NCI-H1436 (cell line): ENCODE measurements at places on chromosomes 1 and 21.

- no peak for DNase-seq
These were observed 1.0 kb downstream of the MANEAL start for GRCh38 chr1:37794372-37795339.

GRCh38 chr1:40143891-40144575, 17.2 kb upstream of the RLF start:
- DNase-seq: peak; percentile 48

- no peak for DNase-seq
These were observed 342.4 kb downstream of the NPHP4 start for GRCh38 chr1:5649795-5650194.

GRCh38 chr1:154669464-154670282, 61.7 kb upstream of the ADAR start:
- peak; percentile 71 for DNase-seq

GRCh38 chr1:22317920-22318243, 133.8 kb upstream of the ZBTB40 start:
- no peak for DNase-seq

- DNase-seq: no peak
These were observed 94.6 kb upstream of the ARHGEF16 start for GRCh38 chr1:3359756-3360440.

GRCh38 chr1:47993881-47994625, 3.1 kb downstream of the TRABD2B start:
- DNase-seq: no peak

- DNase-seq: no peak
These were observed 2.7 kb downstream of the CDKN2C start for GRCh38 chr1:50972766-50973165.

DNA sequence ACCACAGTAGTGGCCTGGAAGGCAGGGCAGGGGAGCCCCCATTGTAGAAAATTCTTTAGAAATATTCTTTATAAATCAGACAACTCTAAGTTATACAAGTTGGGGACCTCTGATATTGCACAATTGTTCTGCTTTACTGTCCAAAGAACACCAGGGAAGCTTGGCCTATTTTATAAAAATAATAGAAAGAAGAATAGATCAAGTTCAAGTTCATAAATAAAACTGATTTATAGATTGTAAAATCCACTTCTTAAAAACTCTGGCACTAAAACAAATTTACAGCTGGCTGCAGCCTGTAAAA, 55.0 kb upstream of the GALNT2 start:
- DNase-seq: no peak

- no peak for DNase-seq
These were observed 2.5 kb upstream of the CDKN2C start for GRCh38 chr1:50967416-50968157.

GRCh38 chr21:39952265-39952664, 85.0 kb downstream of the PCP4 start:
- peak; percentile 25 for DNase-seq

GRCh38 chr1:68338081-68338480, 105.8 kb upstream of the WLS start:
- DNase-seq: no peak

GRCh38 chr1:46784666-46785065, 14.2 kb upstream of the CYP4B1 start:
- DNase-seq: no peak

- no peak for DNase-seq
These were observed 123.7 kb downstream of the SMYD2 start for GRCh38 chr1:214404571-214405213.

DNA sequence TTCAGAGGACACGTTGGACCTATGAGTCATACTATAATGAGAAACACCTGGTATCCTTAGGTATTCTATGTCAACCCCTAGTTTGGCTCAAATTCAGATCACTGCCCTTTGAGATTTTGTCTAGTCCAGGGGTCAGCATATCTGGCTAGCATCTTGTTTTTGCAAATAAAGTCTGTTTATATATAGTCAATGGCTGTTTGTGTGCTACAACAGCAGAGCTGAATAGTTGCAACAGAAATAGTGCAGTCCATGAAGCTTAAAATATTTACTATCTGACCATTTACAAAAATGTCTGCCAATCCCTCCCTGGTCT, 48.5 kb upstream of the EDEM3 start:
- DNase-seq: no peak

- DNase-seq: no peak
These were observed 35.7 kb downstream of the MORN1 start for GRCh38 chr1:2355373-2356261.

DNA sequence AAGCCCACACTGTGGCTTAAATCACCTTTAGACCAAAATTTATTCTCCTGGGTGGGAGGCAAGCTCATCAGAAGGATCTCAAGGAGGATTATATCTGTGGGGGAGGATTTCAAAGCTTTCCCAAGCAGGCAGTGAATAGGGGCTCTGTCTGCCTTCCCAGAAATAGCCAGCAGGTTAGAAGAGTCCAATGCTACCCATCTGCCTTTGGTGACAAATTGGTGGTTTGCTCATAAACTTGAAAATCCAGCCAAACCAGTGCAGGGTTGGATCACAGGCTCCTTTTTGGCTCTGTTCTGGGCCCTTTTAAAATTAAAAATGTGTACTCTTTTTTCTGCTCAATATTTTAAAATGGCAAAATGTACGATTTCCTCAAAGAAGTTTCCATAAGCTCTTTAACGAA, 118.9 kb upstream of the ZC3H11B start:
- DNase-seq: no peak

- no peak for DNase-seq
These were observed 76.8 kb downstream of the FOXJ3 start for GRCh38 chr1:42258218-42258617.

DNA sequence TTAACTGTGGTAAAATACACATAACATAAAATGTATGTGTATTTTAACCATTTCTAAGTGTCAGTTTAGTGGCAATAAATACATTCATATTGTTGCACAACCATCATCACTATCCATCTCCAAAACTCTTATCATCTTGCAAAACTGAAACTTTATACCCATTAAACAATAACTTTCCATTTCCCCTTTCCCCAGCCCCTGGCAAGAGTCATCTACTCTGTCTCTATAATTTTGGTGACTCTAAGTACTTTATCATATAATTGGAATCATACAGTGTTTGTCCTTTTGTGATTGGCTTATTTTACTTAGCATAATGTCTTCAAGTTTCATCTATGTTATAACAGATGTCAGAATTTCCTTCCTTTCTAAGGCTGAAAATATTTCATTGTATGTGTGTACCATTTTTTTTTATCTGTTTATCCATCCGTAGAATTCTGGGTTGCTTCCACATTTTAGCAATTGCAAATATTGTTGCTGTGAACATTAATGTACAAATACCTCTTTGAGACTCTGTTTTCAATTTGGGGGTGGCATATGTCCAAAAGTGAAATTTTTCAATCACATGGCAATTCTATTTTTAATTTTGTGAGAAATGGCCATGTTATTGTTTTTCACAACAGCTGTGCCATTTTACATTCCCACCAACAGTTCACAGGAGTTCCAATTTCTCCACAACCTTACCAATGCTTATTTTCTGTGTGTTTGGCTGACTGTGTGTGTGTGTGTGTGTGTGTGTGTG, 153.9 kb upstream of the GORAB start:
- no peak for DNase-seq

DNA sequence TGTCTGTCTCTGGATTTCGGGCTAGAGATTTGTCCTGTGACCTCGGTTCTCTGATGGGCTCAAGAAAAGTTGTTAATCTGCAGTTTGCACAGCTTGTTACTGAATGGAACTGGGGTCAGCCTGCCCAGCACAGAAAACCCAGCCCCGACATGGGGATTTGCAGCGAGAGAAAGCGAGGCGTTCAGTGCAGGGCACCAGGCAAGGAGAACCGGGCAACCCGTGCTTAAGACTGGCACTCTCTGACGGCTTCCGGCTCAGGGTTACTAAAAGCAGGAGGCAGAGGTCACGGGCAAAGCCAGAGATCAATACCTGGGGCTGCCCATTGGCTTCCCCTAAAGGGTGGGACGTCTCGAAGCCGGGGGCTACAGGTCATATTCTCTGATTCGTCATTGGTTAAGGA, 29.9 kb upstream of the COL6A1 start:
- DNase-seq: no peak

GRCh38 chr1:26747048-26747447, 40.7 kb upstream of the PIGV start:
- no peak for DNase-seq

- no peak for DNase-seq
These were observed 51.3 kb upstream of the PLA2G2C start for GRCh38 chr1:20237646-20238045.

GRCh38 chr1:33288976-33289857, 31.7 kb downstream of the A3GALT2 start:
- DNase-seq: no peak

- DNase-seq: no peak
These were observed 154.2 kb downstream of the ASTN1 start for GRCh38 chr1:177010211-177010825.

DNA sequence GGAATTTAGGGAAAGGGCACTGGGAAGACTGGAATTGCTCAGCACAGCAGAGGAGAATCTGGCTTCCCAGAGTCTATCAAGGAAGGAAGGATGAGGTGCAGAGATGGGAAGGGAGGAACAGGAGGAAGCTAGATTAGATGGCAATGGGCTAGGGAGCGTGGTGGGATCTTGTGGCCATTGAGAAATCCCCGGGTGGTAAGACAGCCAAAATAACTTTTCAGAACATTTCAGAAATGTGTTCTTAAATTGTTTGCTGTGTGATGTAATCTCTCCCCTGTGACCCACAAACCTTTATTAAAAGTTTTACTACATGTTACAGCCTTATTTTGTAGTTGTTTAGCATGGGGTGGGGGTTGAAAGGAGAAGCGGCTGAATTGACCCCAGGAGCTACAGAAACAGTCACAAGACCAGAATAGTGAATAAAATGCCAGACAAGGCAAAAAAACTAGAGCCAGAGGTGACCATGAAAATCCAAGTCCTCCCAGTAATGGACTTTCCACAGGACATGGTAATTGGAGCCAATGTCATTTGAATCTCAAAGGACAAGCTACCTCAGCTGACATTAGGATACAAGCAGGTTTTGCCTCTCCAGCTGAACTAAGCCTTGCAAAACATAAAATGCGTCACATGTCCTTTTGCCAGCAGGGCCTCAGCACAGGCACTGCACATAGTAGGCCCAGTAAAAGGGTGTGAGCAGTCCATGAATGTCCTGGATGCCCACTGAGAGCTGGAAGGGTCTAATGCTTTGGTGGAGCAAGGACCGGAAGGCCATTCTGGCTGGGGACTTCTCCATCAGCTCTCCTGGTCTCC, 980 bp upstream of the AHCYL1 start:
- DNase-seq: no peak

- no peak for DNase-seq
These were observed 10.3 kb upstream of the C1orf198 start for GRCh38 chr1:230878591-230878990.

DNA sequence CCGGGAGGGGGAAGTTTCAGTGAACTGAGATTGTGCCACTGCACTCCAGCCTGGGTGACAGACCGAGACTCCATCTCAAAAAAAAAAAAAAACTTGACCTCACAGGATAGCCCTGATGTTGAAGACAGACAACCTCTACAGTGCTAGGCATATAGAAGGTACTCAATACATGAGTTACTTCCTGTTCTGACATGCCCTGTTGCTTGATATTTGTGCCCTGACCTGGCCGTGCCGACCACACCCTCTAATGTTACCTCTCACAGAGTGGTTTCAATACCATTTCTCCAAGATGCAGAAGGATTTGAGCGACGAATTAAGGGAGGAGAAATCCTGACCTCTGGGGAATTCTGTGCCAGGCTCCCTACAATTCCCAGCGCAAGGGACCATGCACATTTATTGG, 5.2 kb downstream of the PTAFR start:
- DNase-seq: no peak

DNA sequence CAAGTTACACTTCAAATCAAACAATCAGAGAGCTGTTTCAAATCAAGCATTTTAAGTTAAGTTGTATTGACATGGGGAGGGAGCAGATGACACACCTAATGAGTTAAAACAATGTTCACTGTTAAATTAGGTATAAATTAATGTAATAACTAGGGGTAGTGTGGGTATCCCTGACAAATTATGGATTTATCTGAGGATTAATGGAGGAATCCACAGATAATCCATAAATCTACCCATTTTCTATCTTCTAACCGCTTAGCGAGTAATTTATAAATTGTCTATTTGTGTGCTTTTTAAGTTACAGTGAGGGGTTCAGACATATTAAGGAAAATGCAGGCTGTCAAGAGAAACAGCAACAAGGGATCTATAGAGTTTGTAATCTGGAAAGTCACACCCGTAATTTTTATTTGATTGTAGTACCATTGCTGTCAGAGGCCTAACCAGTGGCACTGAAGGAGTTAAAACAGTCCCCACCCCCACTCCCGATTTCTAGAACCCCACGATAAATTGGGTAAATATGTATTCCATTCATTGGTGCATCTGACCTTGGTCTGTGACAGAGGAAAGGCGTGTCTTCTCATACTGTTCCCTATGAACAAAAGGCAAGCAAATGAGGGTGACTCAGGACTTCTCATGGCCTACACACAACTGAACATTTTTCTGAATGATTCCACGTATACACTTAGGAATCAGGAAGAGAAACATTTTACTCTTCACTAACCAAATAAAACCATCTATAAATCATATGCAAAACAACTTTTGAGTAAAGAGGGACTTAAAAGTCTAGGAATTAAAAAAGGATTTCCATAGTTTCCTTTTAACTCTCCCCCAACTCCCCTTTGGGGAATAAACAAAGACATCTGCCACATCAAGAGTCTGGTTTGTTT, 7.4 kb downstream of the IRF2BP2 start:
- DNase-seq: peak; percentile 75

DNA sequence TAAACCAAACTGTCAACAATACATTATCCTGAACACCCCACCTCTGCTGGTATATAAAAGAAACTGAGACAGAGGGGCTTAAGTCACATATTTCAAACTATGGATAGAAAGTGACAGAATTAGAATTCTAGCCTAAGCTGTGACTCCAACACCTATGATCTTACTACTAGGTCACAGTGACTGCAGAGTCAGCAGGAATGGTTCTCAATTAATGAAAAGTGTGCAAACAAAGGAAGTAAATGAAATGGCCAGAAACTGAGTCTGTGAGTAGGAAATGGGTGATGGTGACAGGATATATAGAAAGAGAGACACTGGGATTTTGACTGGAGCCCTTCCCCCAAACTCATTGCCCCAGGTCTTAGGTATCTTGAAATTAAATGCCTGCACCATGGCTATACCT, 38.7 kb upstream of the SDC3 start:
- DNase-seq: no peak

- DNase-seq: no peak
These were observed 844.9 kb downstream of the KCNT2 start for GRCh38 chr1:195763146-195763906.

- DNase-seq: no peak
These were observed 42.0 kb upstream of the CD34 start for GRCh38 chr1:207952617-207953542.

- DNase-seq: no peak
These were observed 37.7 kb downstream of the SH3GLB1 start for GRCh38 chr1:86741947-86742572.

GRCh38 chr1:205344066-205344928, 12.4 kb downstream of the KLHDC8A start:
- DNase-seq: peak; percentile 51

GRCh38 chr21:42652527-42653230, 742 bp upstream of the PDE9A start:
- no peak for DNase-seq

- DNase-seq: no peak
These were observed 243.0 kb upstream of the GJB5 start for GRCh38 chr1:34511802-34512201.
